Activated naive CD4-positive, alpha-beta T cell (primary cell): ENCODE measurements at places on chromosomes 3 and 15.

- DNase-seq, result no peak
Observed at GRCh38 chr3:79160421-79160820, 607.4 kb downstream of the ROBO1 start.

DNA sequence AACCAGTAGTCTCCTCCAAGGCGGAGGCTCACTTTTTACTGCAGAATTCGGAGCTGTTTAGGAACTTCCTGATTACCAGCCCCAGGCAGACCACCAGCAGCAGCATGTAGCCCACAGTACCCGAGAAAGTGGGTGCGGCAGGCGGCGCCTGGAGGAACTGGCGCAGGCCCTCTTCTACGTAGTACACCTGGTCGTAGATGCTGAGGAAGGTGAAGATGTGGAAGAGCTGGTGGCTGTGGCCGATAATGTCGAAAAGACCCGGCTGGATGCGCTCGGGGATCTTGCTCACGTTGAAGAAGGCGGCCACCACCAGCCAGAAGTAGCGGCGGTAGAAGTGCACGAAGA lies 1.3 kb downstream of the PAQR9 start:
- DNase-seq, result no peak

- DNase-seq, result no peak
Observed at GRCh38 chr3:14401692-14402303, 608 bp upstream of the SLC6A6 start.

GRCh38 chr15:43987924-43988323 lies 161.1 kb downstream of the WDR76 start:
- no peak for DNase-seq

- no peak for DNase-seq
Observed at GRCh38 chr3:33202711-33203457, 15.7 kb downstream of the SUSD5 start.

GRCh38 chr3:183447206-183448001 lies 19.0 kb upstream of the MCF2L2 start:
- DNase-seq, result peak; percentile 52

DNA sequence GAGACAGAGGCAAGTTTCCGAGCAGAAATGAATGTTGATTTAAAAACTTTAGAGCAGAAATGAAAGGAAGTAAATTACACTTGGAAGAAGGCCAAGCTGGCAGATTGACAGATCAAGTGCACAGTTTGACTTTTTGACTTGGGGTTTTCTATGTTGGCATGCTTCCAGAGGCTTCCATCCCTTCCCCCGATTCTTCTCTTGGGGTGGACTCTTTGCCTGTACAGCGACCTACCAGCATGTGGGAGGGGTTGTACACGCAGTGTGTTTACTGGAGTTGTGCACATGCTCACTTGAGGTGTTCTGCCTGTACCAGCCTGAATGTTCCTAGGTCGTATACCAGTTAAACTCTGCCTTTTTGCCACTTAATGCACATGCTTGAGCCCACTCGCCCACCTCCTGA lies 701.5 kb upstream of the GBE1 start:
- no peak for DNase-seq

DNA sequence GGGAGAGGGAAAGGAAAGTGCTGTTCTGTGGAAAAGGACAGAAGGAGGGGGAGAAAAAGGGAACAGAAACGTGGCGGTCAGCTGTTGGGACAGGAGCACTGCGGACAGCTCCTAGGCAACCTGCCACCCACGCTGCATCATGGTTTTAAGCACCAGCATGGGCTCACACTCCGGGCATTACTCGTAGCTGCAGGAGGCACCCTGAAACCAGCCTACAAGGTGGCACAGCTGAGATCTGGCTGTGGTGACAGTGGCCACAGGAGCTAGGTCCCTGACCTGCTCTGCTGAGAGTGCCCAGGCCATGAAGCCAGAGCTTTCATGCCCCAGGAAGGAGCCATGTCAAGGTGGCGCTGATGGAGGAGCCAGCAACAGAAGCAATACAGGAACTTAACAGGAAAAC lies 161.4 kb upstream of the ST8SIA2 start:
- DNase-seq, result no peak

DNA sequence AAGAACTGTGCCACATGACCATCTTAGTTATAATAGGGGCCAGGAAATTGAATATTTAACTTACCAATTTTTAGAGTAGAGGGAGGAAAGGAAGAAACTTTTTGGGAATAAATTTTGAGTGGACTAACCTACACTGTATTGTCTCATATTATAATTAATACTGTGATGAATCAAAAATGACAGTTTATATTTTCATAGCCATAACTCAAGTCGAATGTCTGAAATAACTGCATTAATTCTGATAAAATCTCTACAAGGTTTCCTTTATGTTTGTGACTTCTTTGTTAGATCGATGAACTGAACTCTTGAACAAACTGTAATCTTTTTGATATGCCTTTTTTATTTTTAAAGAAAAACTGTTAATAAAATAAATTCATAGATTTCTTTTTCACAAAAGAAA lies 132.8 kb upstream of the DPH6 start:
- no peak for DNase-seq

DNA sequence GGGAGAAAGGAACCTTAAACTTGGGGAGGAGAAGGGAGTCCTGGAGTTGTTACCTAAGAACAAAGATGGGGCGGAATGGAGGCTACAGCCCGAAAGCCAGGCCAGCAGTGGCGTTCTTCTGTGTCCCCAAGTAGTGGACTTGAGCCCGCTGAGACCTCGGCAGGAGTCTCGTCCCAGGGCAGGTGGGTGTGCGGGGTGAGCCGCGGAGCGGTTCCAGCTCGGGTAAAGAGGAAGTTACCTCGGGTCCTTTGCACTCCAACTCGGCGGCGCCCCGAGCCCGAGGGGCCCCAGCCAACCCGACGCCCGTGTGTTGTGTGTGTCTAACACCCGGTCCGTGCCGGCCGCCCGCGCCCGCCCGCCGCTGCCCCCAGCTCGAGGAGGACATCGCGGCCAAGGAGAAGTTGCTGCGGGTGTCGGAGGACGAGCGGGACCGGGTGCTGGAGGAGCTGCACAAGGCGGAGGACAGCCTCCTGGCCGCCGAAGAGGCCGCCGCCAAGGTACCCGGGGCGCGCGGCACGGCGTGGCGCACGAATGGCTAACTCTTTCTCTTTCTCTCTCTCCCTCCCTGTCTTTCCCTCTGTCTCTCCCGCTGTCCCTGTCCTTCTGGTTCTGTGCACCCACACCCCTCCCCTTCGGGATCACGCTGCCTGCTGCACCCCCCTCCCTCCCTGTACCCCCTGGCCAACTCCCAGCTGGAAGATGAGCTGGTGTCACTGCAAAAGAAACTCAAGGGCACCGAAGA lies 959 bp downstream of the TPM1 start:
- DNase-seq, result no peak

DNA sequence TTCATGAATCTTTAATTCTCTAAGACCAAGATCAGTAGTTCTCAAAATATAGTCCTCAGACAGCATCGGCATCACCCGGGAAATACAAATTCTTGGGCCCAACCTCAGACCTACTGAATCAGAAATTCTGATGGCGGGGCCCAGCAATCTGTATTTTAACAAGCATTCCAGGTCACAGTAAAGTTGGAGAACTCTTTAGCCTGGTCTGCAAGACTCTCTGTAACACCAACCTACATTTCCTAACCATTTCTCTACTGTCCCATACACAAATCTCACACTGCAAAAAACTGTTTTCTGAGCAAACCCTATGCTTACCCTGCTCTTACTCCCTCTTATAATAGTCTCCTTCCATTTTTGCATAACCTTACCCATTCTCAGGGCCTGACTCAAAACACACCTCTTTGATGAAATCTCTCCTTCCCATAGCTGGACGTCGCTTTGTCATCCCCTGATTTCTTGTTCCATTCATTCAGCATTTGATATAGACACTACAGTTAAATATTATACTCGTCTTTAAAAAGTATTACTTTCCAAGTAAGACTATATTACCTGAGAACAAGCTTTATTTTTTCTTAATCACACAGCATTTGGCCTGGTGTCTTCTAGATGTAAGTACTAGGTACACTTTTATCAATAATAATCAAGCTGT lies 83.3 kb upstream of the MYO5C start:
- DNase-seq, result no peak

DNA sequence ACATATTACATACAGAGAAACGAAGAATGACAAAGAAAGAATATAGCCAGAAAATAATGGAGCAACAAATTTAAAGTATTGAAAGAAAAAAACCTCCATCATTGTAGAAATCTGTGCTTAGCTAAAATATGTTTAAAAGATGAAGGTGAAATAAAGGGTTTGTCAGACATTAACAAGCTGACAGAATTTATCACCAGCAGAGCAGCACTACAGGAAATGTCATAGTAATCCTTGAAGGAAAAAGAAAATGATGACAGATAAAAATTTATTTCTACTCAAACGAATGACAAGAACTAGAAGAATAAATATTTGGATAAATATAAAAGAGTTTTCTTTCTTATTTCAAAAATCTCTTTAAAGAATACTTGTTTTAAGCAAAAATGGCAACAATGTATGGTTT lies 40.6 kb upstream of the OTOL1 start:
- DNase-seq, result no peak
